ENCODE measurements at places on chromosomes 16 and 17. TPM values are rescaled to one million over a fixed set of nuclear protein-coding genes. Genes with fewer than 3 reads are reported as not detected.

DNA sequence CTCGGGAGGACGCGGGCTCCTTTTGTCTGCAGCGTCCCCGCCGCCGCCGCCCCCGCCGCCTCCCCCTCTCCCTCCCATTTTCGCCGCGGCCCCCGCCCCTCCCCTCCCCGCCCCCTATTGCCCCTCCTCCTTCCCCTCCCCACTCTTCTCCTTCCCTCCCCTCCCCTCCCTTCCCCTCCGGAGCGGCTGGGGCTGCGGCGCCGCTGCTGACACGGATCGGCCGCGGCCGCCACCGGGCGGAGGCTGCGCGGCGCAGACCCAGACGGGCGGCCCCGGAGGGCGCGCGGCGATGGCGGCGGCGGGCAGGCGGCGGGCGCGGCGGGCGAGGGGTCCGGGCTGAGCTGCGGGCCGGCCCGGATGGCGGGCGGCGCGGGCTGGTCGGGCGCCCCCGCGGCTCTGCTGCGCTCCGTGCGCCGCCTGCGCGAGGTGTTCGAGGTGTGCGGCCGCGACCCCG lies at the start of gene RAB11FIP4:
Gene RAB11FIP4, plus strand, starts transcription at position 180 of the 454 bp plus-strand sequence. Its CDS starts 178 bp downstream, at position 358.
- no peak for DNase-seq

GRCh38 chr16:50578137-50578536 lies 29.9 kb downstream of the NKD1 start:
- no peak for DNase-seq

DNA sequence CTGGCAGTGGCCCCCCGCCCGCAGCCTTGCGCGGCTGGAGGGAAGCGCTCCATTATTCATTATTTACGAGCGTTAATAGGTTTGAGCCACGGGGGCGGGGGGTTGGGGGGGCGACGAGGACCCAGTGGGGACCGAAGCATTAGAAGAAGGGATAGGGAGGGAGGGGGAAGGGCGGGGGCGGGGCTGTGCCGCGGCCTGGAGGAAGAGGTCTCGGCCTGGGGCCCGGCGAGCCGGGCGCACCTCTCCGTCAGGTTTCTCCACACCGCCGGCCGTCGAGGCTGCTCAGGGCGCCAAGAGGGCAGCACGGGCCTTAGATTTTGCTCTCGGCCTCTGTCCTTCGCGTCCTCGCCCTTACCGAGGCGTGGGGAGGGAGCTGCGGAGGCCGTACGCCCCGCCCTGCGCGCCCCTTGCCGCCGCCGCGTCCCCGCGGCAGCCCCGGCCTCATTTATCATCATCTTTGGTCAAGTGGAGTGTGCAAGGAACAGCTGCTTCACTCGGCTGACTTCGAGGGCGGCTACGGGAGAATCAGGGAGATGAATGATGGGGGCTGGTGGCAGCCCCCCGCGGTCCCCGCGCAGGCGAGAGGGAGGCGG lies 54.2 kb downstream of the SREBF1 start:
- DNase-seq = no peak

DNA sequence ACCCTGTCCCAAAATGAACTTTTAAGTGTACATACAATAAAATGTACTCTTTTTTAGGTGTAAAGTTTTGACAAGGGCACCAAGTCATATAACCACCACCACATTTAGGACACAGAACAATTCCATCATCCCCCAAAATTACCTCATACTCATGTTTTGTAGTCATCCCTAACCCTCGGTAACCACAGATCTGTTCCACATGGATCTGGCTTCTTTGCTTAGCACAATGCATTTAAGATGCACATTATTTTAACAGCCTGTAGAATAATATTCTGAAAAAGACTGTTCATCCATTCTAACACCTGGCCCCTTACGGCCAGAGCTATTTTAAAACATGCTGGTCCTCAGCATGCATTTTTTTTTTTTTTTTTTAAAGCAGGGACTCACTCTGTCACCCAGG lies 25.2 kb upstream of the CFAP20 start:
- DNase-seq = no peak

- DNase-seq = no peak
Observed at GRCh38 chr17:39738983-39739884, 1.5 kb downstream of the GRB7 start.

Gene TAT
- not detected for polyA plus RNA-seq

All from forelimb muscle (tissue), 1 donor.